Stimulated activated effector memory CD8-positive, alpha-beta T cell treated with anti-CD3 and anti-CD28 coated beads, Interleukin-12 subunit alpha, Interleukin-12 subunit beta, amount 100 ng/mL, for 72 hours (primary cell): ENCODE measurements at places on chromosomes 4 and X.

GRCh38 chr4:98663226-98664006, 5.0 kb upstream of the TSPAN5 start:
- peak; percentile 27 for DNase-seq

GRCh38 chr4:158543191-158543590, 21.5 kb downstream of the RXFP1 start:
- no peak for DNase-seq

DNA sequence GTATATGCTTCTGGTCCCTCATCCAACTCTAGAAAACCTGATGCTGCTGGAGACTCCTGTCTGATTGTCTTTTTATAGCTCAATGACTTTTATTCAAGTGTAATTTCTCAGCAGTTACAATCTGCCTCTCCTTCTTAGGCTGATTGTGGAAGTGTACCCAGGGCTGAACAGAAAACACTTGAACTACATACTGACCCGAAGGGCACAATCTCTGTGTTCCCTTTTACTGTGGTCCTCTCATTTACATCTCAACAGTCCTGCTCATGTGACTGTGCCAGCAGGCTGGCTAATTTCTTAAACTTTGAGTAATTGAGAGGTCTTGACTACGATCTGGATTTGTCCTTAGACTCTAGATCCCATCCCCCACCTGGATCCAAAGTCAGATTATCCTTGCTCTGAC, 863.4 kb downstream of the PDHA2 start:
- no peak for DNase-seq

DNA sequence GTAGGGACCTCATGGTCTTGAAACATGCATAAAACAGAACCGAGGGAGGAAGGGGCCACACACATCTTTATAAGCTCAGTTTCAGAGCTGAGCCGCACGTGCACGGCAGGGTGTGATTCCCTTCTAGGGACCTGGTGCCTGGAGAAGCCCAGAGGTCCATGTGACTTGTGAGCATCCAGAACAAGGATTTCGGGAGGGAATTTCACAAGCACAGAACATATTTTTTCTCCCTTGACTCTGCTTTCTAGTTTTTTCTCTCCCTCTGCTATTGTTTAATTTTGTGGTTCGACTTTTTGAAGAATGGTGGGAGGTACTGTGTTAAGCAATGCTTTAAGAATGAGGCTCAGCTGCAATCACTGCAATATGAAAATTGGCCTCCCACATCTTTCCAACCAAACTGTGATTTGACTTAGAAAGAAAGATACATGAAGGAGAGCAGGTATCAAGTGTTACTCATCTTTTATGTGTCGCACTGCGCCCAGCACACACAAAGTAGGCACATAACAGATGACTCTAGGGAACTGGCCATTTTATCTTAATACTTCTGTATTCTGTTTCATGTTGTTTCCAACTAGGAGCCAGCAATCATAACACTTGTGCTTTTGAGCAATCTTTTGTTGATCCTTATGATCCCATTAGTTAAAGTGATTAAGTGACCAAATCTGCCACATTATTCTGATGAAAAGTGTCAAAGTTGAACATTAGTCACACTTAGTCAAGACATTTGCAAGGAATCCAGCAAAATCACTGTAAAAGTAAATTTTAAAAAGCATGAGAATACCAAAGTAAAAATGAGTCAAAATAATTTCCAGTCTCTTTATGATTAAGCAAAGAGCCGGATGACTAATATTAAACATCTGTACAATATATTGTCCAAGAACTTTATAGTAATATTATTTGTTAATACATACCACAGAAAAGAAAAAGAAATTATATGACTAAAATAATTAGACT, 86.4 kb downstream of the SHISA3 start:
- DNase-seq = no peak

GRCh38 chr4:63036159-63036866, 1372.9 kb downstream of the TECRL start:
- DNase-seq = no peak
